Activated T-cell treated with anti-CD3 and anti-CD28 coated beads, Interleukin-2, amount 50 U/mL, for 24 hours (primary cell): ENCODE measurements at places on chromosomes 2 and 18.

GRCh38 chr18:72542984-72543356 lies 1.2 kb downstream of the CBLN2 start:
- DNase-seq = no peak

DNA sequence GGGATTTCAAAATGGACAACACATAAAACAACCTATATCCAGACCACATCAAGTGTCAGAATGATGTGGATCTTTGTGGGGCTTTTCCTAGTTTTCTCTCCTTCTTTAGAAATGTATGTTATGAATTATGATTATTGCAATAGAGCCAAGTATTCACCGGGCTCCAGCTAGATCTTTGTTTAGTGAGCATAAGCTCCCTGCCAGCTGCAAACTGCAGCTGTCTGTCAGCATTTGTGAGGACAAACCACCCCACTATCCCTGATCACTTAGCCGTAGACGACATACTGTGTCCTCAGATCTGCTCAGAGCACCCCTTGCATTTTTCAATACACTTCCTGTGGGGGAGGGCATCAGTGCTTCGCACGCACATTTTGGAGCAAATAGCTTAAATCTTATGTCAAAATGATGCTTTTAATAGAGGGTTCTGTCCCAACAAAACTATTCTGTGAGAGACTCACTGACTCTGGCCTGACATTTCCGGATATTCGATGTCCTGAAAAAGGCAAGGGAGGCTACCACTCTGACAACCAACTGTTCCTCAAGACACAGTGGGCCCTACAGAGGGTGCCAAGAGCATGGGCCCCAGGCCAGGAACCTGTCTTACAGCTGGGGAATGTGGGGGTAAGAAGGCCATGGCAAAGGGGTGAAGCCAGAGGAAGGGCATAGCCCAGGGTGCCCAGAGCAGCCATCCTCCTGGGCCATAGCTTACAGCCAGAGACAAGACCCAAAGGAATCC lies 346.0 kb downstream of the ARHGAP15 start:
- DNase-seq = no peak

DNA sequence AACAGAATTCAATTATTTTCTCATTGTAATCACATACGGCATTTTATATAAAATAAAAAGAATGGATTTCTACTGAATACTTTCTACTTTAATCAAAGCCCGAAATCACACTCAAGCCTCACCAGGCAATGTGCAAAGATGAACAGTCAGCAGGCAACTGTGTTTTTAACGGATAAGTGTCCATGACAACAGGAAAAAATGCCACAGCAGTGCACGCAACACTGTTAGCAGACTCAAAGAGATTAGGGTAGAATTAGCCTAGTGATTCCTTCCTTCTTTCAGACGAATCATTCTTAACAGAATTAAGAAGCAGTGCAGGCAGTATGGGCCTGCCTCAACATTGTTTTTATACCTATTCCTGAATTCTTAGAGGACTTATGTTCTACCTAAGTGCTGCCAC lies 135.6 kb downstream of the CDH2 start:
- no peak for DNase-seq

DNA sequence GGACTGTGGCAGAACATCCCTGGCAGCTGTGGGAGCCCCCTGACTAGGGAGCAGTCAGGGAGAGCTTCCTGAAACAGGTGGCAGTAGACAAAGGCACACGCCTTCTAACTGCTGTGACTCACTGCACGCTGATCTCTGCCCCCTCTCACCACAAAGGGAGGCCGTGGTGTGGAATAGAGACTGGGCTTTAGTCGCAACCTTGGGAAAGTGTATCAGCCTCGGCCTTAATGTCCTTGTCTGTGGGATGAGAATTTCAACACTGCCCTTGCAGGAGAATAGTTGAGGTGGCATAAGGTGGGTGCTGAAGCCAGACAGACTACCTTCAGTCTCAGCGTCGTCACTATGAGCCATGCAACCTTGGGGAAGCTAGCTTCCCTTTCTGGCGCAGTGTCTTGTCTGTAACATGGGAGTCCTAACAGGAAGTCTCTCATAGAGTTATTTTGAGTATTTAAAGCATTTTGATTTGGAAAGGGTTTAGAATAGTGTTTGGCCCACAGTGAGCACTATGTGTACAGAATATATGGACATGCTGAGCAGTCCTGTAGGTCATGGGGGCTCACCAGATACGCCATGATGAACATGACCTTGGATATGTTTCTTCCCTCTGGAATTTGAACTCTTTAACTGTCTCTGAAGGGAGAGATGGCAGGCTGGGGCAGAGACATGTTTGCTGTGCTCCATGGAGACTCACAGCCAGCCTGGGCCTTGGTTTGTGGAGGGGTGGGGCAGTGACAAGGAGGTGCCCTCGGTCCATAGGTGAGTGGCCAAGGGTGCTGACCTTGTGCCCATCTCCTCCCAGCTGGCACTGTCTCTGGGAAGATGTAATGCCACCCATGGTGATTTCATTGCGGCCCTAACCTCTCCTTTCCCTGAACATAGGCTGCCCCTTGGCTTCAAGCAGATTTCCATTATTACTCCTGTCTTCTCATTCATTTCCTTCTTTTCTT lies 29.5 kb upstream of the SMAD7 start:
- no peak for DNase-seq

DNA sequence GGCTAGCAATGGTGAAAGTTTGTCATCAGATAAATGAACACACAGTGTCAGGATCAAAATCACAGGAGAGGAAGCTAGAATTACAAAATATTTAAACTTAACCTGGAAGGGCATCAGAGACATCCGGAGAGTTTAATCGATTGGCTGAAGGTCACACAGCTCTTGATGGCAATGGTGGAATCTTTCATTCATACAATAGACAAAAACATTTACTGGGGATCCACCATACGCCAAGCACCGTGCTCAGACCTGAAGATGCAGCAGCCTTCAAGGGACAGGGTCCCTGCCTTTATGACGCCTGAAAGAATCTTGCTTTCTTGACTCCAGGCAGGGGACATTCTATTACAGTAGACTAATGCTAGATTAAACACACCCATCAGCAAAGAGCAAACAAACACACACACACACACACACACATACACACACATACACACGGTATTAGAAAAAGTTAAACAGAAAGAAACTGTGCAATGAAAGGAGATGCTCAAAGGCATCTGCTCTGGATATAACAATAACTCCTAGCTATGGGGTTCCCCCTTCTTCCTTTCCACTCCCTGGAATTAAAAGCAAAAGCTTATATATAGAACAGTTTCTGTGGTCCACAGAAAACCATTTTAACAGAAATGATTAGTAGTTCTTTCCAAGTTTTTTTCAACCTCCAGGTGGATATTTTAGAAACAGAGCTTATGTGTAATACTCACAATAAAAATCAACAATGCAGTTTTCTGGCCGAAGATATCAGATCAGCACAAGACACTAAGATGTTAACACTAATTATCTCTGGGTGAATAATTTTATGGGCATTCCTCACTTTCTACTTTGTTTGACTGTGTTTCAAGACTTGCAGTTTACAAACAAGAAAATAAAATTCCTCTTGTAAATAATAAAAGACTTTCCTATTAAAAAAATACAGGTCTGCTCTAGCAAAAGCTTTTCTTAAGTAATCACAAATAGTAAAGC lies 151.7 kb downstream of the ANKRD44 start:
- DNase-seq = no peak

DNA sequence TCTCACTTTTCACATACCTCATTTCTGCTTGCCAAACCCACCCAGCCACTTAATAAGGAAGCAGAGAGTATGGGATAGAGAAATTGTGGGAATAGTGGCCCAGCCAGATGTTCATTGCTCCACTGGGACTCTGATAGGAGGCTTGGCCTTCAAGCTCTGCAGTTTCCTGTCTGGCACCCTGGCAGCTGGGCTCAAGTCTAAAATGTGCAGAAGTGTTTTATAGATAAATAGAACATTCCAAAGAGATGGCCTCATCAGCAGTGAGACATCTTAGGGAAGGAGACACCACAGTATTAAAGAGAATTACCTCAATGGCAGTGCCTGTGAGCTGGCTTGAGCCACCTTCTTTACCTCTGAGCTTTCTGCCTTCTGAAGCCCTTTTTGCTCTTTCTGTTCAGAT lies 24.7 kb downstream of the COPS7B start:
- no peak for DNase-seq

DNA sequence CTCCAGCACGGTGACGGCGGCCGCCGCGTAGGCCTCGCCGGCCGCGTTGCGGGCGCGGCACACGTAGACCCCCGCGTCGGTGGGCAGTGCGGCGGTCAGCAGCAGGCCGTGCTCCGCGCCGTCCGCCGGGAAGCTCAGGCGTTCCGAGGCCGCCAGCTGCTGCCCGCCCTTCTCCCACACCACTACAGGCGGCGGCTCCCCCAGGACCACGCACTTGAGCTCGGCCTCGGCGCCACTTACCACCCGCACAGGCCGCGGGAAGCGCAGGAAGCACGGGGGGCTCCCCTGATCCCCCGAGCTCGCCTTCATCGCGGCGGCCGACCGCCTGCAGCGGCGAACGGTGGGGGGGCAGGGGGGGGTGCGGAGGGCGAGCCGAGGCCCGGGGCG lies 422 bp downstream of the OBSL1 start:
- no peak for DNase-seq

DNA sequence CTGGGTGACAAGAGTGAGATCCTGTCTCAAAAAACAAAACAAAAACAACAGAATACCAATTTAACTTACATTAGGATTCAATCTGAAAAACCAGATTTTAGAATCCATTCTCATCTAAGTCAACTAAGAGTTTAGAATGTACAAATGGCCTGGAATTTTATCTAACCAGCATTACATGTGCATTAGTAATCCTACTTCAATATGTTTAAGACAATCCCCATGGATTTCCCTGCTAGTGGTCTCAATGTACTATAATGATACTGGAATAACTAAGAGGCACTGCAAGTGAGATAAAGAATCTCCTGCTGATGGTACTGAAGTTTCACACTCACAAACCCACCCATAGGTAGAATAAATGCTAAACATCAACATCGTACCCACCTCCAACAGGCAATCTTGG lies 53.9 kb upstream of the DNER start:
- DNase-seq = no peak

- DNase-seq = no peak
These were observed 172.8 kb upstream of the RBMS1 start for GRCh38 chr2:160666154-160667060.

DNA sequence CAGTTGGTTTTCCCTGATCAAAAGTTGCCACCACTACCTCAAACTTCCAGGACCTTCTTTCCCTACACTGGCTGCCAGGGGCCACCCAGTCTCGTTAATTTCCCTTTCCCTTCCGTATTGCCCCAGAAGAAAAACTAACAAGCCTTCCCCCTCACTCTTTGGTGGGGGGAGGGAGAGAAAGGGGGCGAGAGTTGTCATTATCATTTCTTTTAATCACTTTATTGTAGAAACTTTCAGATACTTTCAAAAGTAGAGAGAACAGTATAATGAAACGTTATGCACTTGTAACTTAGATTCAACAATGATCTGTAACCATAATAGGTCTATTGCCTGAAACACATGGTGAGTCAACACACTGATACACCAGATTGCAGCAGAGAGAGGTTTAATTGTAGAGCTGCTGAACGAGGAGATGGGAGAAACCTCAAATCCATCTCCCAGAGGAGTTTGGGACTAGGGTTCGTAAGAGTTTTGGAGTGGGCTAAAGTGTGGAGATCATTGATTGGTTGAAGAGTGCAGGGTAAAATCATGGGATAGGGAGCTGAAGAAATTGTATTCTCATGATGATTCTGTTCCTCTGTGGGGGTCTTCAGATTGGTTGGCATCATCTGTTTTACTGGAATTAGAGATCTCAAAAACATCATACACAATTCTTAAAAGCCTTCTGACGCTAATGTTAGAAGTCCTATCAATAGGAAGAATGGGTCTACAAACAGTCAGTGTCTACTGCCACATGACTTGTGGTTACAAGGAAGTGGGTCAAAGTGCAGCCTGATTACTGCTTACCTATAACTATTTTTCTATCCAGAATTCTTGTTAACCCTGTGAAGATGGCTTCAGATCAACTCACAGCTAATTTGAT lies 2.6 kb upstream of the RNF149 start:
- no peak for DNase-seq

DNA sequence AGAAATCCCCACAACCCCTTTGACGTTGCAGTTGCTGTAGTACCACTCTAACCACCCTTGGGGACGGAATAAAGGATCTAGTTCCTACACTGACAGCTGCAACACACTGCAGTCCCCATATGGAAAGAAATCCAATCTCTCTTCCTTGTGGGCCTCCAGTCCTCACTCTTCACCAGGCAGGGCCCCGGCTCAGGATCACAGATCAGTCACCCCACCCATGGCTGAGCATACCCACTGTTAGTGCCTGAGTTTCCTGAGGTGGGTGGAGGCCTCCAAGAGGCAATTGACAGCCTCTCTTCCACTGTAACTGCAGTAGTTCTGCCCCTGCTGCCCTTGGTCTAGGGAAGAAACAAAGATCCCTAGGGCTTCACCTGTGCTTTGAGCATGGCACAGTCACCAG lies 670.0 kb upstream of the CDH2 start:
- DNase-seq = no peak

DNA sequence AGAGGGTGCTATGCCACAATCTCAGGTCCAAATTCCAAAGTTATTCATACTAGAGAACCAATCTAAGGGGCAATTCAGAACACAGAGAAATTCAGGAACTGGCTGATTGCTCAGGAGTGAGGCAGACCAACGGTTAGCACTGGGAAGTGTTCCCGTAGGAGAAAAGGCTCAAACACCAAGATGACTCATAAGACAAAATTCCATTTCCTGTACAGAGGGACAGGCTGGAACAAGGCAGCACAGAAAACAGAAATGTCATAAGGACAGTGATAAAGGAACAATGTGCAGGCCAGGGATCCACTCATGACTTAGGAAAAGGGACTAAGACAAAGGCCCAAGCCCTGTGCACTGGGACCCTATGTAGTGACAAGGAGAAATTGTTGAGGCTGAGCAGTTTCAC lies 54.2 kb downstream of the PDE1A start:
- DNase-seq = no peak

GRCh38 chr2:129726216-129726615 lies 253.2 kb upstream of the RAB6C start:
- DNase-seq = no peak

DNA sequence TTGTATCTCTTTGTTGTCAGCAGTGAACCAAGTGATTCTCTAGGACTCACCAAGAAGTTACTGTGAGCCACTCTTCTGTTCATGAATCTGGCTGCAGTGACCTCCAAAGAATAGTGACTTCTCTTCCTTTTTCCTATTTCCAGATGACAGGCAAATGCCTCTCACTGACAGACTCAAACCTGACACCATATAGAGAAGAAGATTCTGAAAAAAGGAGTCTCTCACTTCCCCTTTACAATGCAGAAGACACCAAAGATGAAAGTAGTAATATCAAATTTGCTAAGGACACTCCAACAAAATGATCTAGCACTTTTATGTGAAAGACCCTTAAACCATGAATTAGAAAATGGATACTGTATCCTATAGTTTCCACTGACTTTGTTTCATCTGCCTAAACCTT lies 44.4 kb upstream of the SETBP1 start:
- no peak for DNase-seq
